ENCODE measurements at places on chromosomes 2 and 18. TPM values are rescaled to one million over a fixed set of nuclear protein-coding genes. Genes with fewer than 3 reads are reported as not detected.

The PREB gene
- 36.1 TPM for total RNA-seq

The PNKD gene
- total RNA-seq: 22.2 TPM

The LRRTM4 gene
- not detected for total RNA-seq

The VWC2L gene
- not detected for total RNA-seq

The RHBDD1 gene
- 14.0 TPM for total RNA-seq

The GNLY gene
- not detected for total RNA-seq

The TXNDC2 gene
- 0.18 TPM for total RNA-seq

The QPCT gene
- total RNA-seq: 2.2 TPM

The KLHL30 gene
- total RNA-seq: under 0.01 TPM

The GALNT5 gene
- total RNA-seq: 73.6 TPM

The SCN3A gene
- 1.4 TPM for total RNA-seq

The IL1A gene
- 1.1 TPM for total RNA-seq

The TMEM182 gene
- total RNA-seq: 1.3 TPM

The OSBPL6 gene
- 3.2 TPM for total RNA-seq

The LRATD1 gene
- 0.28 TPM for total RNA-seq

The ERBB4 gene
- total RNA-seq: not detected

The ZNF892 gene
- 2.7 TPM for total RNA-seq

The ELOA2 gene
- not detected for total RNA-seq

The TMEFF2 gene
- 1.4 TPM for total RNA-seq

The RBKS gene
- 1.1 TPM for total RNA-seq

The C2orf15 gene
- under 0.01 TPM for total RNA-seq

The B3GNT7 gene
- total RNA-seq: under 0.01 TPM

The SLC5A7 gene
- not detected for total RNA-seq

Data from IMR-90 (cell line).